ENCODE measurements at places on chromosomes 12 and 14.

DNA sequence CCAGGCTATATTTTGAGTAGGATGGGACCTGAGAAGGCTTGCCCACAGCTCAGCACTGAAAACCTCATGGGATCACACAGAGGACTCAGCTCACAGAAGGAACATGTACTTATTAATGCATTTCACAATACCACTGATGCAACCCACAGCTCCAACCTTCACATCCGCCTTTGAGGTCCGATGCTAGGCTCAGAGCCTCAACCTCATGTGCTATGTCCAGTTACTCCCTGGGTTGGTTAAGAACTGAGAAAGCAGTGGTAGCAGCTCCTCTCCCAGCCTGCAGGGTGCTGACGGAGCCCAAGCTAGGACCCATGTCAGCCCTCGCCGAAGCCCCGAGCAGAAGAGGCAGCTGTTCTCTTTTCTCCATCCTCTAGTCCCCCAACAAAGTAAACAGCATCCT, 52.9 kb downstream of the SPTB start:
- no peak for DNase-seq

GRCh38 chr12:30201301-30202160, 417.8 kb upstream of the TMTC1 start:
- DNase-seq = no peak

DNA sequence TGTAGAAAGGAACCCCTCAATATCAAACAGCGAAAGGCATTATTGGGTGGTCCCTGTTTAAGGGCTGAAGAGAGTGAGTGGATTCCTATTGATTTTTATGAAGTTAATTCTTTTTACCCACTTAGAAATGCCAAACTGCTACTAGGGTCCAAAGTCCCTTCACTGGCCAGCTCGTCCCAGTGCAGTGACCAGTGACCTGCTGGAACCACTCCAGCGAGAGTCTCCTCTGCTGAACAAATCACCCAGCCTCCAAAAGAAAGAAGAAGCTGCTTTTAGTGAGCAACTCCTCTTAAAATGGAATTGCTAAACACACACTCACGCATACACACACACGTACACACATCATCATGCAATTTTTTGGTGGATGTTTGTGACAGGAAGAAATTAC, 198.2 kb upstream of the PLEKHG7 start:
- no peak for DNase-seq

- DNase-seq = no peak
Observed at GRCh38 chr14:90301668-90302090, 30.1 kb downstream of the NRDE2 start.

DNA sequence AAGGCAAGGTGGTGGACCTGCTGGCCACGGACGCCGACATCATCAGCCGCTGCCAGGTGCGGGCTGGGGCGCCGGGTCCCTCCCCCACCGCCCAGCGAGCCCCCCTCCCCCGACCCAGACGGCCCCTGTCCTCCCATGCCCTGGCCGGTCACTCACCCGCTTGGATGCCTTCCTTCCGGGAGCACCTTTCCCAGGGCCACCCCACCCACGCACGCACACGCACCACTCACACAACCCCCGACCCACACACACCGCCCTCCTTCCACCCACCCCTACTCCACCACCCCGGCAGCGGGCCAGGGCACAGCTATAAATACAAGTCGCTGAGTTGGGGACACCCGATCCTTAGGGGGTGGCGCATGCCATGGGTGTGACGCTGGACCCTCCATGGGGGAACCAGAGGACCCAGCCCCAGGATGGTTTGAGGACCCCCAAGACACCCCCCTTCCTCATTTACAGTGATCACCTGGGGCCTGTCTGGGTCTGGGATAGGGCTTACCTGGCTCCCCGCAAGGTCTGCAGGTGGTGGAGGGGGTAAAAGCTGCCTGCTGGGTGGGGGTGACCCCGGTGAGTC, 465 bp downstream of the ADSS1 start:
- no peak for DNase-seq

DNA sequence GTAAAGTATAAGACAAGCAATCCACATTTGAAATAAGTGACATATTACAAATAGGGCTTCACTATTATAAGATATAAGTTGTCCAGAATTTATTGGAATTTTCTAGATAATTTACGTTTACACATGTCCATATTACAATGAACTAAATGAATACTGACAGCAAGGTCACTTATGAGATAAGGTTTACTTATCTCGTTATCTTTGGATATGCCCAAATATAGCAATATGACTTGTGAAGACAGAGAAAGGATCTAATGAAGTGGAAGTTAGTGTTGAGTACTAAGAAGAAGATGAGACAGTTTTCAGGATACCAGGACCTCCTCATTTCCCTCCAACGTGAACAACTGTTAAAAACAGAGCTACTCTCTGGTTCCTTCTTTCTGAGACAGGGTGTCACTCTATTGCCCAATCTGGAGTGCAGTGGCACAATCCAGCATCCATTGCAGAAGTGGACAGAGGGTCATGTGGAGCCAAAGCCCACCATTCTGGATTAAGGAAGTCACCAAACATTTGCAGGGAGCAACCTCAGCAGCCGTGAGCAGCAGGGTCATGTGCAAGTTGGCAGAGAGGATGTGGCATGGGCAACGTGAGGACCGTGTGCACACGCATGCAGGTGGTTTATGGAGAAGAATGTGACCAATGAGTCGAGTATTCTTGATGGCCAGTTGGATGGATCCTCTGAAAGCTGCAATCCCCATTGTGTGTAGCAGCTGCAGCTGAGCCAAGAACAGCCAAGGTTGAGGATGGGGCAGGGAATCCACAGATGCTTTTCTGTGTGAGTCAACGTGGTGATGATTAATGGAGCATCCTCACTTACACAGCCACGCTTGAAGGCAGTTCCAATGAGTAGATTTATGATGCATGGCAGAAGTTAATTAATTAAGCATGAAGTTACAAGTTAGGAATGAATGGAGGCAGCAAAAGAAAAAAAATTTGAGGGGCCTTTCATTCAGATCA, 111.0 kb downstream of the BICD1 start:
- DNase-seq = no peak

DNA sequence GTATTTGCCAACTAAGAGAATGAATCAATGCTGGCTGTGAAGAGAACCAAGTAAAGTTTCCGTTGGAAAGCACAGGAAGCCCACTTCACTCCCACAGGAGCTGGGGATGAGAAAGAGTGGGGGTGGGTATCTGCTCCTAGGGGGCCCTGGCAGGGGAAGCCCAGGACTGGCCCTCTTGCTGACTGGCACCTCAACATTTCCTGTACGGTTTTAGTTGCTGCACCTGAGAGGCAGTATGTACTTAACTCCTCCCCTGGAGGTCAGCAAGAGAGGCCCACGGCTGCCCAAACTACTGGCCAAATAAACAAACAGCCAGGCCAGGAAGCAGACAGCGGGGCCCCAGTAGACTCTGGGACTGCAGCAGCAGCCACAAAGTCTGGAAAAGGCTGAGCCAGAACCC, 33.8 kb upstream of the VWF start:
- no peak for DNase-seq

DNA sequence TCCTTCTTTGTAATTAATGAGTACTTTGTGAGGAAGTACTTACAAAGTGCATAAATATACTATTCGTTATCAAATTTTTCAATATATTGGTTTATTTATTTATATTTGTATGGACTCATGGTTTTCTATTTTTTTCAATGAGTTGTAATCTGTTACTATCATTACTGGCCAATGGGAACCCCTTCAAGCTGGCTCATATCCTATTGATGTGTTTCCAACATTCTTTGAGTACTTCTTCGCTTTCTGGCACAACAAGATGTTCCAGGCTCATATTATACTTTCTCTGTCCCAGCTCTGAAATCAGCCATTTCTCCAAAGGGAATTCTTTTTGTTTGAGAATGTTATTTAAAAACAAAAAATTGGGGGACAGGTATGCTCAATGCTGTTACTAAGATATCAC, 17.5 kb downstream of the YBX3 start:
- no peak for DNase-seq

- no peak for DNase-seq
Observed at GRCh38 chr14:102957222-102957621, 34.8 kb downstream of the AMN start.

DNA sequence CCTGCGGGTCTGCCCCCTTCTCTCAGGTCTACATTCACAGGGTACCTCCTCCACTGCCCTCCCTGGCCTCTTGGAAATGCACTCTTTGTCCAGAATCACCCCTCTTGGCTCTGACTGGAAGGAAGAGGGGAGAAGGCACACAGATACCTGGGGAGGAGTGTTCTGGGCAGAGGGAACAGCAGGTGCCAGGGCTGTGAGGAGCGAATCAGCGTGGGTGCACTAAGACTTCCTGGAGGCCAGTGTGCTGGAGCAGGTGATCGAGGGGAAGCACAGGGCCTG, 8.3 kb upstream of the TRAF3 start:
- DNase-seq = no peak

GRCh38 chr12:21528953-21529352, 2.9 kb downstream of the SPX start:
- no peak for DNase-seq

DNA sequence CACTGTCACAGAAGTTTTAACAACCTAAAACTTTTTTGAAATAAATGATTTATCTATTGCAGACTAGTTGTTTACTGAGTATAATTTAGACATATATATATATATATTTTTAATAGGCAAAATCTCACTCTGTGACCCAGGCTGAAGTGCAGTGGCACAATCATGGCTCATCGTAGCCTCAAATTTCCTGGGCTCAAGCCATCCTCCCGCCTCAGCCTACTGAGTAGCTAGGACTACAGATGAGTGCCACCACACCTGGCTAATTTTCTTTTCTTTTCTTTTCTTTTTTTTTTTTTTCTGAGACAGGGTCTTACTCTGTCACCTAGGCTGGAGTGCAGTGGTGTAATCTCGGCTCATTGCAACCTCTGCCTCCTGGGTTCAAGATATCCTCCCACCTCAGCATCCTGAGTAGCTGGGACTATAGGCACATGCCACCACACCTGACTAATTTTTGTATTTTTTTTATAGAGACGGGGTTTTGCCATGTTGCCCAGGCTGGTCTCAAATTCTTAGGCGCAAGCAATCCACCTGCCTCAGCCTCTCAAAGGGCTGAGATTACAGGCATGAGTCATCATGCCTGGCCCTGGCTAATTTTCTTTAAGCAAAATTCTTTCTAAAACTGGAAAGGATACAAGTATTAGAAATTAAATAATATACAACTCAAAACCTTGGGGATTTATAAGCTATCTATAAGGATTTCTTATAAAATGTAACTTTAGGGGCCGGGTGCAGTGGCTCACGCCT, 23.1 kb downstream of the EEA1 start:
- DNase-seq = no peak

DNA sequence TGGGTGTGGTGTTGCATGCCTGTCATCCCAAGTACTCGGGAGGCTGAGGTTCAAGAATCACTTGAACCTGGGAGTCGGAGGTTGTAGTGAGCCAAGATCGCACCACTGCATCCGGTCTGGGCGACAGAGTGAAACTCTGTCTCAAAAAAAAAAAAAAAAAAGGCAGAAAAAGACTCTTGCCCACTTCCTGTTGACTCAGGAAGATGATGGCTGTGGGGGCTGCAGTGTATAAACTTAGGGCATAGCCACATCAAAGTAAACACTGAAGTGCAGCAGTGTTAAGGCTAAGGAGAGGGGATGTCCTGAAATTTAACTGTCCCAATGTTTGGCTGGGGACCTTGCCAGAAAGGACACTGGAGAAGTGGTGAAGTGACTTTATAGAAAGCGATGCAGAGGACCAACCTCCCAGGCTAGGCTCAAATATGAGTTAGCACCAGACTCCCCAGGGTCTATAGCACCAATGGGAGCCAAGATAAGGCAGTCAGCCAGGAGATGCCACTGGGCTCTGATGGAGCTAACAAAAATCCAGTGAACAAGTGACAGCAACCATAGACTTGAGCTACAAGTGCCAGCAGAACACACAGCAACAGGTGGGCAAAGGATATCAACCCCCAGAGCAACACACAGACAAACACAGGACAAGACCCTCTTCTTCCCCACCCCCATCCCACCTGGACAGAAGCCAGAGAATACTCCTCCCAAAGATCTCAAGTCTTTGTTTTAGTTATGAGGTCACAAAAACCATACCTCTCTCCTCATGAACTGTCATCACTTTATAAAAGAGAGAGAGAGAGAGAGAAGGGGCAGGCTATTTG, 28.0 kb downstream of the NELL2 start:
- peak; percentile 87 for DNase-seq

GRCh38 chr14:90692826-90693225, 123.4 kb downstream of the TTC7B start:
- DNase-seq = no peak

GRCh38 chr12:2376908-2377657, 324.3 kb downstream of the CACNA1C start:
- DNase-seq = no peak

GRCh38 chr12:7190268-7191055, 976 bp downstream of the PEX5 start:
- DNase-seq = no peak

GRCh38 chr12:68428211-68428610, 96.0 kb upstream of the MDM1 start:
- no peak for DNase-seq

DNA sequence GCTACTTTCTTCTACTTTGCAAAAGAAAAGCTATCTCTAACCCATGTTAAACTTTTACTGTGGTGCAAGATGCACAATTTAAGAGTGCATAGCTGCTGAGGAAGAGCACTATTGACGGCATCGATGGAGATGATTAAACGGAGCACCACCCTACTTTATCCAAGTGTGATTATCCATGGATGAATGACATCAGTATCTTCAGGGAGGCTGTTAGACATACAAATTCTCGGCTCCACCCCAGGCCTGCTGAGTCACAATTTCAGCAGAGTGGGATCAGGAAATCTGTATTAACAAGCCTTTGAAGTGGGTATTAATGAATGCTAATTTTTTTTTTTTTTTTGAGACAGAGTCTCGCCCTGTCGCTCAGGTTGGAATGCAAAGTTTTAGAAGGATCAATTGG, 16.2 kb downstream of the SLC2A14 start:
- no peak for DNase-seq

GRCh38 chr12:53756300-53757100, 4.7 kb upstream of the CISTR start:
- no peak for DNase-seq

- DNase-seq = no peak
Observed at GRCh38 chr14:65866448-65866847, 453.9 kb downstream of the FUT8 start.

GRCh38 chr14:77897374-77897773, 97.5 kb downstream of the ADCK1 start:
- no peak for DNase-seq
